ENCODE measurements at places on chromosomes 12 and 14.

- DNase-seq: no peak
These were observed 91.1 kb downstream of the GPR135 start for GRCh38 chr14:59374048-59374447.

DNA sequence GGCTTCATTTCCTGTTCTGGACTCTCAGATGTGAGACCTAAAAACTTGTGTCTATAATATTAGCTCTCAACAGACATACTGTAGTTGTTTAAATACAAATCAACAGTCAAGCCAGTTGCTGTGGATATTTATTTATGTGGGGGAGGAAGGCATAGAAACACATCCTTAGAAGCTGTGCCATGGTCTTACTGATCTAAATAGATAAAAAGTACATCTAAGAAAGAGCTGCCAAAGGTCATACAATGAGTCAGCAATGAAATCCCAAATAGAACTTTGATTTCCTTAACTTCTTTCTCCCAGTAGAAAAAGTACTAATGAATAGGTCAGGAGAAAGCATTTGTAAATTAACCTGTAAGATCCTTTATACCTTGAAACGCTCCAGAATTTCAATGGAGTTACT is 185.1 kb downstream of the AKAP6 start:
- DNase-seq: no peak

DNA sequence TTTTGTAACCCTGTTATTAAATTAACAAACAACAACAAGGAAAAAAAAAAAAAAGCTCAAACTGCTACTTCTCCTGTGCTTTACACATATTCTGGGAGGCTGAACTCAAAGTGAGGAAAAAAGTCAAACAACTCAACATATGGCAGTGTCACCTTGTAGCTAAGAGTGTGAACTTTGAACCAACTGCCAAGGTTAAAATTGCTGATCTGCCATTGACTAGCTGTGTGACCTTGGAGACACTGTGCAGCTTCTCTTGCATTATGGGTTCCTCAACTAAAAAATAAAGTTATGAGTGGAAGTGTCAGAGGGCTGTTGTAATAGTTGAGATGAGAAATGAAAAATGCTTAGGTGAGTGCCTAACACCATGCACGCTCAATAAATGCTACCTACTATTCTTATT is 34.2 kb downstream of the STXBP6 start:
- no peak for DNase-seq

DNA sequence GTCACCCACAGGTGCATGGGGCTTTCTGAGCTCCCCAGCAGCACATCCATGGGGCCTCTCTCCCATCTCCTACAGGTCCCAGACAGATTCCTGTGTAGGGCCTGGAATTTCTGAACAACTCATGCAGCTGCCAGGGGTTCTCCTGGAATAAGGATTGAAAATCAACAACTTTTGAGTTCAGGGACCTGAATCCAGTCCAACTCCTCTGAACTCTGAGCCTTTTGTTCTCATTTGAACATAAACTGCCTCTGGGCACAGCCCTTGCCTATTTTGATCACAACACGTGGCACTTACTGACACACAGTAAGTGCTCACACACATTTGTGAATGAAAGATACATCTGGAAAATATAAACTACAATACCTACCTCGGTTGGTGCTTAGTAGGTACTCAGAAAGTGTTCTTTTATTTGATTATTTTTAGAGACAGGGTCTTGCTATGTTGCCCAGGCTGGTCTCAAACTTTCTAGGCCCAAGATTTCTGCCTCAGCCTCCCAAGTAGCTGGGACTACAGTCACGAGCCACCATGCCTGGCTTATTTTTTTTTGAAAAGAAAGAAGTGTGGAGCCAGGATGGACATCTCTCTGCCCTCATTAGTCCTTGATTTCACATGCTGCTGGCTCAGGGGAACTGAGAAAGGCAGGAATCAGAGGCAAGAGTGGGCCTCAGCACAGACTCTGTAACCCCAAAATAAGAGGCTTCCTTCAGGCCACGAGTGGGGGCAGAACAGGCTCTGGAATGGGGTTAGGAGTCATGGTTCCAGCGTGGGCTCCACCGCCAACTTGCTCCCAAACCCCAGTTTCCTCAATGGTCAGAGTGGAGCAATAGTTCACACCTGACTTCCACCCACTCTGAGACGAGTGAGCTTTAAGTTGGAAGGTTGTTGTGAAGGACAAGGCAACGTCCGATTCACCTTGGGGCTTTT is 27.0 kb downstream of the SYNE3 start:
- no peak for DNase-seq

DNA sequence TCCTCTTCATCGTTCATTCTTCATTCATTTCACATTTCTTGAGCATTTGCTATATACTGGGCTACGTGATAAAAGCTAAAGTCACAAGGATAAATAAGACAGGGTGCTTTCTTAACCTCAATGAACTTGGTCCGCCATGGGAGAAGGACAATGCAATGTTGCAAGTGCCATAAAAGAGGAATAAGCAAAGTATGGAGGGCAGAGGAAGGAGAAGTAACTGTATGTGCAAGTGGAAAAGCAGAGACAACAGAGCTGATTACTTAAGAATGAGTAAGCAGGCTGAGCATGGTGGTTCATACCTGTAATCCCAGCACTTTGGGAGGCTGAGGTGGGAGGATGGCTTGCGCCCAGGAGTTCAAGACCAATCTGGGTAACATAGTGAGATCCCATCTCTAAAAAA is 14.4 kb downstream of the AREL1 start:
- no peak for DNase-seq

DNA sequence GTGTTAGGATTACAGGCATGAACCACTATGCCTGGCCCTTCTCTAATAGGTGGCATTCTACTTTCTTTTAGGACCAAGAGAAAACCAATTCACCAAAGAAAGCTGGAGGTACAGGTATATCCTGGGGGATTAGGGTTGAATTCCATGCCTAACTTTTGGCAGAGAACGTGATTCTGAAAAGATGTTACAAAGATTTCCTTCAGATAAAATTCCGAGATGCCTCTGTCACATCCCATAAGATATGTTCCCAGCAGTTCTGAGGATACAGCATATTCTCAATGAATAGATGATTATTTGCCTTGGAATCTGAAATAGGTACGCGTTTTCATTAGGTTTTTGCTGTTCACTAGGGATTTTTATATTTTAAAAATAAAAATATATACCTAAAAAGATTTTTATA is 111.9 kb upstream of the KRAS start:
- no peak for DNase-seq

GRCh38 chr12:466039-466438 is 6.3 kb downstream of the B4GALNT3 start:
- no peak for DNase-seq

DNA sequence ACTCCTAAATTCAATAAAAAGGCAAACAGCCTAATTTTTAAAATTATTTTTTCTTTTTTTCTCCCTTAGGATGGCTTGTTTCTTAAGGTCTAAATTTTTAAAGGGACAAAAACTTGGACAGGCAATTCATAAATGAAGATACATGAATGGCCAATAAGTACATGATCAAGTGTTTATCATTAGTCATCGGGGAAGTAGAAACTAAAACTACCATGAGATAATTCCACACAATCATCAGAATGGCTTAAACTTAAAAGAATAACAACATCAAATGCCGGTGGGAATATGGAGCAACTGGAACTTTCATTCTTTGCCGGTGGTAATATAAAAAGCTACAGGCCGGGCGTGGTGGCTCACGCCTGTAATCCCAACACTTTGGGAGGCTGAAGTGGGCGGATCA is 29.1 kb downstream of the MOK start:
- DNase-seq: no peak

GRCh38 chr12:29275834-29276233 is 105.1 kb downstream of the ERGIC2 start:
- DNase-seq: no peak

- DNase-seq: no peak
These were observed 29.6 kb upstream of the YAF2 start for GRCh38 chr12:42267413-42268190.

DNA sequence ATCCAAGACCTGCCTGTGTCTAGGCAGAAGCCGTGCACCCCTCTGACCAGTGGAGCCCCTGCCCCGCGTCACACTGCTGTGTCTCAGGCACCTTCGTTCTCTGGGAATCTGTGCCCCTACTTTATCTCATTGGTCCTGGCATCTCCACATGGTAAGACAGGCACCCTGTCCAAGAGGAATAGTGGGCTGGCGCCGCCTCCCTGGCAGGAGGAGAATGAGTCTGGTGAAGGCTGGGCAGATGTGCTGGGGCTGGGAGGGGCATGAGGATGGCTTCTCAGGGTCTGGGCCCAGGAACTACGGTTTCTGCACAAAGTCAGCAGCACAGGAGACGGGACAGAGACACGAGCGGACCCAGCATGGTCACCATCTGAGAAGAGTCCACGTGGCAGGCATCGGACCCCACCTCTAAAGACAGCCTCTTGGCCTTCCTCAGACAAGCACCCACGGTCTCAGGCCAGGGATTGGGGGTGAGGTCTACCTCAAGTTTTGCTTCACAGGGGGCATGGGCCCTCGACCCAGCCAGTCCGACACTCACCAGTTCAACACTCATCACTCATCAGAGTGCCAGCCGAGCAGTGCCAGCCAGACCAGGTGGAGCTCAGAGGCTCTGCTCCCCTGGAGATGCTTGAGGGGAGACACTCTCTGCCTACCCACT is 306.7 kb downstream of the ADGRD1 start:
- no peak for DNase-seq

DNA sequence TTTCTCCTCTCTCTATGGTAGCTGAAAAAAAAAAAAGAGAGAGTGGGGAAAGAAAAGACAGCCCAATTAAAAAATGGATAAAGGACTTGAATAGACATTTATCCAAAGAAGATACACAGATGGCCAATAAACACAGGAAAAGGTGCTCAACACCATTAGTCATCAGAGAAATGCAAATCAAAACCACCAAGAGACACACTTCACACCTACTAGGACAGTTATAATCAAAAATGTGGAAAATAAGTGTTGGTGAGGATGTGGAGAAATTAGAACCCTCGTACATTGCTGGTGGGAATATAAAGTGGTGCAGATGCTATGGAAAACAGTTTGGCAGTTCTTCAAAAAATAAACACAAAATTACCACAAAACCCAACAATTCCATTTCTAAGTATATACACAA is 172.4 kb upstream of the GRIN2B start:
- DNase-seq: no peak

DNA sequence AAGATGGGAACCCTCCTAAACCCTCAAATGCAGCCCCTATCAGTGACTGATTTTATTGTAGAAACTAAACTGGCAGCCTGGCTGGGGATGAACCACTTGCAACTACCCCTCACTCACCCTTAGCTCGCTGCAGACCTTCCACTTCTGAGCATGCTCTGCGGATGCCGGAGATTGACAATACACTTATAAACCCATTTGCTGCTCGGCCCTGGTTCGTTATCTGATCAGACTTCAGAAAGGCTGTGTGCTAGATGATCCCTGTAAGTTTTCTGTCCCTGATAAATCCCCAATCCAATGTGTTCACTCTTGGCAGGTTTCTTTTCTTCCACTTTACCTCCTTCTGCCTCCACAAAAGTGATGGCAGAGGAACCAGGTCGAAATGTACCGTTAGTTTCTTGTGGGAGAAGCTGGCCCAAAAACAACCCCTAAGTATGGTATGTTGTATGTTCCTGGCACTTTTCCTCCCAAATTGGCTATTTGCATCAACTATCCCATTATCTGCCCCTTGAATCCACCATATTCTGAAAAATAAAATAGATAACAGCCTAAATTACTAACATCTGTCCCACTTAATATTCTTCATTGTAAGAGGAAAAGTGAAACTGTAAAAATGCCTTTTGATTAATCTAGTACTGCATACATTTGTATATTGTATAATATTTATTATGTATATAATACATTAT is 18.8 kb downstream of the RPH3A start:
- DNase-seq: no peak

DNA sequence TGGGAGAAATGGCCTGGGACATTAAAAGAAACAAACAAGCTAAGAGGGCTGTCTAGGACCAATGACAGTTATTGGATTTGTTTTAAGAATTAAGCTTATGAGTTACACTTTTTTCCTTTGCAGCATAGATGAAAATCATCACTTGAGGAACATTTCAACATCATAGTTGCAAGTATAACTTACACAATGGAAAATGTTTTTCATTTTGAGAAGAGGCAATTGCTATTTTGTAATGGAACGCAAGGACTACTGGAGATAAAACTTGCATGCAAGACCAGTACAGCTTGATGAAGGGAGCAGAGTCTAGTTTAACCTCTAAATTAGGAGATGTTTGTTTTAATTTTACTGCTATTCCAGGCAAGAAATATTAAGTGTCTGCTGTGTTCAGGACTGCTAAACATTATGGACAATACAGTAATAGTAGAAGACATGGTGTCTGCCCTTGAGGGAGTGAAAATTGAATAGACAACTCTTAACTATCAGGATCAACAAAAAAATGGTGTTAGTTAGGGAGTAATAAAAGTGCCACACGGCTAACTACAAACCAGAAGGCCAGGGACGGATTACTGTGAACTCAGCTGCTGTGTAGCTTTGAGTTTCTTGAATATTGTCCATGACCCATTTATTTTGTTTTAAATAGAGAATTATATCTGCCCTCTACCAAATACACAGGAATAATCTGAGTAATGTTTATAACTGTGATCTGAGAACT is 374.5 kb downstream of the RAD51B start:
- DNase-seq: no peak

DNA sequence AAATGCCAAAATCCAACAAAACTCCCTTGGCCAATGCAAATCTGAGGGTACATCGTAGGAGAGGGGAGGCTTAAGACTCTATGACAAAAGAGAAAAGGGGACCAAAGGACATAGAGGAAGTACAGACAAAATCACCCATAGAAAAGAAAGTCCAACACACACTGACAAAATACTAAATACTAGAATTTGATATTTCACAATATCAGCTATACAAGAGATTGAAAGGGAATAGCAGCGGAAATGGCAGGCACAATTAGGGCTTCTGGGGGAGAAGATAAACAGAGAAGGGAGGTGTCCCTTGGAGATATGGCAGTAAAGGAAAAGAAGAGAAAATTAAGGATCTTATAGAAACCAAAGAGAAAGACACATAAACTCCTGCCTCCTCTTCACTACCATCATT is 29.0 kb downstream of the ATP2B1 start:
- DNase-seq: no peak

GRCh38 chr14:75323571-75323970 is 44.9 kb downstream of the FOS start:
- DNase-seq: no peak

DNA sequence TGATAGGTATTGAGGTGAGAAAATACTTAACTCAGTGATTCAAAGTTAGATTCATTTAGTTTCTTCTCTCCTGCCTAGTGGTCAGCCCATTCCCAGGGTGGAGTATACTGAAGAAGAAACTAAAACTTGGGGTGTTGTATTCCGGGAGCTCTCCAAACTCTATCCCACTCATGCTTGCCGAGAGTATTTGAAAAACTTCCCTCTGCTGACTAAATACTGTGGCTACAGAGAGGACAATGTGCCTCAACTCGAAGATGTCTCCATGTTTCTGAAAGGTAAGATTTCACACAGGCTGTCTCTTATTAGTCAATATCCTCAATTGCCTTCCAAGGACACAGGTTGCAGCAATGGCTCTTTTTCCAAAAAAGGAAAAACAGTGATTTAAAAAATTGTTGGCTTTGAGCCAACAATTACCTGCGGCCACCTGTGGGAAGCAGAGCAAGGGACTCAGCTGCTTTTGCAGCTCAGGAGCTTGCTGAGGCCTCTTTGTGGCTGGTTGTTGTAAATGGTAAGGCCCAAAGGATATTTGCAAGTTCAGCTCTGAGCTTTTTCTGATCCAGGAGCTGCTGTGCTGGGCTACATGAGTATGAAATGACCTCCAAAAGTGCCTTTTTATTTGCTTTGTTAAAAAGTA is 33.9 kb downstream of the TPH2 start:
- no peak for DNase-seq

- DNase-seq: no peak
These were observed 100.8 kb downstream of the ADGRD1 start for GRCh38 chr12:131054345-131055092.

All from CMK (cell line).